ENCODE measurements at places on chromosomes 3 and 15. TPM values are rescaled to one million over a fixed set of nuclear protein-coding genes. Genes with fewer than 3 reads are reported as not detected.

The PARP16 gene
- total RNA-seq = 11.3 TPM

The EFCC1 gene
- total RNA-seq = 15.8 TPM

DNA sequence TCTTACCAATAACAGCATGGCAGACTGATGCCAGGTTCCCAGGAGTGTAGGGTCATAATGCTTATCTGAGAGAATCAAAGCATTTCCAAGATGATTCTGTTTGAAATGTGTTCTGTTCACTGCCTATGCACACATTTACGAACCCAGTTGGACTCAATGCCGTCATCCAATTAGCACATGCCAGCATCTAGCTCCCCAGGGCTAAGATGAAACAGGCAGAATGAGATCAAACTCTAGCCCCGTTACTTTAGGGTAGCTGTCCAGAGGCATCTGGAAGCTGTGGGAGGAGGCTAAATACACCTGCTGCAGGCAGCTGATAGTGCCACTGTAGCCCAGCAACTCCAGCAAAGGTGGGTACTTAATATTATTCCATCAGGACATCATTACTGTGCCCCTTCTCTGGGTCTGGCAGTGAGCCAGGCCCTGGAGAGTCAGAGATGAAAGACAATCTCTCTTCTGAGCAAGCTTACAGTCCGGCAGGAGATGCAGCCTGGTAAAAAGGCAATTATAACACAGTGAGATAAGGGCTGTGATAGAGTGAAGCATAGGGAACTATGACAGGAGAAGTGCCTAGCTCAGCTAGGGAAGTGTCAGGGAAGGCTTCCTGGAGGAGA, 156.4 kb upstream of the PPP2R3A start:
- H3K36me3 ChIP-seq = no peaks in the 10 kb centered on the region
- H3K27ac ChIP-seq = no peak overlapping the region
- no peak overlapping the region for H3K4me3 ChIP-seq
- DNase-seq = peak; percentile 45
- no peaks in the 10 kb centered on the region for H3K27me3 ChIP-seq

- no peak overlapping the region for H3K27ac ChIP-seq
- H3K36me3 ChIP-seq = peaks cover 20% of the 10 kb centered on the region
- no peak for DNase-seq
- no peaks in the 10 kb centered on the region for H3K27me3 ChIP-seq
These were observed 127.2 kb downstream of the GHSR start for GRCh38 chr3:172321035-172321434.

DNA sequence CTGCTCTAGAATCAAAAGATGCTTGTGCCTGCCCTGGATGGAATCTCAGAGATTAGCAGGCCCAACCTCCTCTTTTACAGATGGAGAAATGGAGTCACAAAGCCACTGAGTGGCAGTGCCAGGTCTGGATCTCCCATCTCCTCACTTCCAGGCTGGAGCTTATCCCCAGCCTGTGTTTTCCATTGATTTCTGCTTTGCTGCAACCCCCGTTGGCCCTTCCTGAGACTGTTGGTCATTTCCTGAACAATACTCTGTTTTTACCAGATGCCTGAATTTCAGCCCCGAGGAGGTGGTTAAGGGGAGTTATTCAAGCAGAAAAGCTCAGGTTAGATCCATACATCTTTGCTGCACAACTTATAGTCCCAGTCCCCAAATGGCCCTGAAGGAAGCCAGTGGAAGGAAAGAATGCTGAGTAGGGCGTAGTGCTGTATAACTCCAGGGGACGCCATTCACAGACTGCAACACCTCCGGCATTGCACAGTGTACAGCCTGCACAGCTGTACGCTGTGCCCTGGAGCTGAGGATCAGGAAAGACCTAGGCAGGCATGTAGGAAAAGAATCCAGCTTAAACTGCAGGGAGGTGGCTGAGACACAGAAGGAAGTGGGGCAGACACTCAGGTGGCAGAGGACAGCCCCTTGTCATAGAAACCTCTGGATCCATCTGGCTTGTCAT, 77.5 kb downstream of the RPLP1 start:
- DNase-seq = no peak
- no peaks in the 10 kb centered on the region for H3K36me3 ChIP-seq
- H3K27ac ChIP-seq = no peak overlapping the region
- H3K4me1 ChIP-seq = no peaks in the 10 kb centered on the region
- no peaks in the 10 kb centered on the region for H3K27me3 ChIP-seq

DNA sequence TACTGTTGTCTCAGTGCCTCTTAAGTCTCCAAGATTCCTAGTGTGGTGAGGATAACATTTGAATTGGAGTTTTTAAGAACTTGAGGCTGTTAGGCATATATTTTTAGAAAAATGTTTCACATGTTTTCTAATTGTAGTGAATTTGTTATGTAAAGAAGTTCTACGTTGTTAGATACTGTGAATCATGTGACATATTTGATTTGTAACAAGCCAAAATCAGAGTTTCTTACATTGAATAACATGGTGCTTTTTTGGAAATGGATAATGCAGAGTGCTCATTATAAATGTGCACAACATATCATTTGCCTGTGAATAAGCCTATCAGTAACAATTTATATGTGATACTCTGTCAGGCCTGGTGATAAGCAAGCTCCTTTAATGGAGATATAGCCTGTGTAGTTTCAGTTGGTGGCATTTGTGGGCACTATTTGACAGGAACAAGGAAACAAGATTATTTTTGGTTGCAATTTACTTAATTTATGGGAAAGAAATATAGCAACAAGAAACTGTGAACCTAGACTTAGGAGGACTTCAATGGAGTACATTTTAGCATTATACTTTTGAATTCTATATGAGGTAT, 328.8 kb downstream of the ARPP21 start:
- H3K36me3 ChIP-seq = no peaks in the 10 kb centered on the region
- no peak for DNase-seq
- H3K4me1 ChIP-seq = peaks cover 4% of the 10 kb centered on the region

DNA sequence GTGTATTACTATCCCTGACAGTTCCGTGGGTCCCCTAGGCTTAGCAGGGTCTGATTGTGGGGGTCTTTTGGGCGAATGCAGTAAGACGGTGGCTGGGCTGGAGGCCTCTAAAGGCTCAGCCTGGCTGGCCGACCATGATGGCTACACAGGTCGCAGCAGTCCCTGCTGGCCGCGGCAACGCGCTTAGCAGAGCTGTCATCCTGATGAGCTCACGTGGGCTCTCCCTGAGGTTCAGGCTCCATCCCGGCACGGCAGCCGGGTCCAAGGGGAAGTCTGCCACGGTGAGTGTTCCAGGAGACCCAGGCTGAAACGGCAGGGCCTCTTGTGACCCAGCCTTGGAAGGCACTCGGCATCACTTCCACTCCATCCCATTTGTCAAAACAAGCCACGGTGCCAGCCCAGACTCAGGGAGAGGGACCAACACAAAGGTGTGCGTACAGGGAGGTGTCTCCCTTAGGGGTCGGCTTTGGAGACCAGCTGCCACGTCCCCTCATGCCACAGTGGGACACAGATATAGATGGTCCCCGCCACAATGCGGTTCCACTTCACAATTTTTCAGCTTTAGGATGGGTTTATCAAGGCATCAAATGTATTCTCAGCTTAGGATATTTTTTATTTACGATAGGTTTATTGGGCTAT, 101.8 kb downstream of the XXYLT1 start:
- H3K36me3 ChIP-seq = no peaks in the 10 kb centered on the region
- peak overlapping the region; percentile 4 for H3K27ac ChIP-seq
- H3K27me3 ChIP-seq = no peaks in the 10 kb centered on the region
- peaks cover 31% of the 10 kb centered on the region for H3K4me1 ChIP-seq
- no peak for DNase-seq
- H3K4me3 ChIP-seq = no peak overlapping the region

DNA sequence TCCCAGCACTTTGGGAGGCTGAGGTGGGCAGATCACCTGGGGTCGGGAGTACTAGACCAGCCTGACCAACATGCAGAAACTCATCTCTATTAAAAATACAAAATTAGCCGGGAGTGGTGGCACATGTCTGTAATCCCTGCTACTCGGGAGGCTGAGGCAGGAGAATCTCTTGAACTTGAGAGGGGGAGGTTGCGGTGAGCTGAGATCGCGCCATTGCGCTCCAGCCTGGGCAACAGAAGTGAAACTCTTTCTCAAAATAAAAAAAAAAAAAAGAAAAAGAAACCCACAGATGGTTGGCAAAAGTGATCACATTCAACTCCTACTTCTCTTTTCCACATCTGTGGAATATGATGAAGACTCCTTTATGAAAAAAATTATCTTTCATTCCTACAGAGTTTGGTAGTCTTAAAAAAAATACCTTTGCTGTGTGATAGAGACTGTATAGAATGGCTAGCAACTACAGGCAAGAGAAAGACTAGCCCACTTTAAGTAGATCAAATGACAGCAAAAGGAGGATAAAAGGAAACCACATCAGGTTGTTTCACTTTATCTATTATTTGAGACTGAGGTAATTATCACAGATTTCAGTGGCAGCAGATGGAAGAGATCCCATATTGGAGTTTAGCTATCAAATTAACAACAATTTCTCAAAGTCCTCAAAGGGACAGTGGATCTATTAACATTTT, 172.9 kb upstream of the TSPAN3 start:
- no peaks in the 10 kb centered on the region for H3K27me3 ChIP-seq
- no peaks in the 10 kb centered on the region for H3K4me1 ChIP-seq
- no peak overlapping the region for H3K4me3 ChIP-seq
- no peak for DNase-seq
- no peak overlapping the region for H3K27ac ChIP-seq

GRCh38 chr3:160473978-160474377, 24.4 kb upstream of the TRIM59 start:
- DNase-seq = no peak
- no peak overlapping the region for H3K27ac ChIP-seq
- H3K27me3 ChIP-seq = no peaks in the 10 kb centered on the region
- no peaks in the 10 kb centered on the region for H3K4me1 ChIP-seq

DNA sequence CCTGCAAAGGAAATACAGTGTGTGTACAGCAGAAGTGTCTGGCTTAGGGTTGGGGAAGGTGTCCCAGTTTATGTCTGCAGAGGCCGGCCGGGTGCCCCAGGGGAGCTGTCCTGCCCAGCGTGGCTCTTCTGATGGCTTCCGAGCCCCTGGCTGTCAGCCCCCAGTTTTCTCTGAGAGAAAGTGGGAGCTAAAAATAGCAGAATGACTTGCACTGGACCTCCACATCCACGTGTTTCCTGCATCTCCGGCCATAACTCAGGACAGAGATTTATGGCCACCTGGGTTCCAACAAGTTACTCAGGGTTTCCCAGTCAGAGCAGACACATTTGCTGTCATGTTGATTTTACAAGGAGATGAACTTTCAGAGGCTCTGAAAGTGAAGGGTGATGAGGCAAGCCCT, 192.0 kb downstream of the ATP10A start:
- peak overlapping the region; percentile 27 for H3K4me3 ChIP-seq
- DNase-seq = no peak
- no peaks in the 10 kb centered on the region for H3K36me3 ChIP-seq
- H3K27ac ChIP-seq = peak overlapping the region; percentile 90
- H3K27me3 ChIP-seq = no peaks in the 10 kb centered on the region

DNA sequence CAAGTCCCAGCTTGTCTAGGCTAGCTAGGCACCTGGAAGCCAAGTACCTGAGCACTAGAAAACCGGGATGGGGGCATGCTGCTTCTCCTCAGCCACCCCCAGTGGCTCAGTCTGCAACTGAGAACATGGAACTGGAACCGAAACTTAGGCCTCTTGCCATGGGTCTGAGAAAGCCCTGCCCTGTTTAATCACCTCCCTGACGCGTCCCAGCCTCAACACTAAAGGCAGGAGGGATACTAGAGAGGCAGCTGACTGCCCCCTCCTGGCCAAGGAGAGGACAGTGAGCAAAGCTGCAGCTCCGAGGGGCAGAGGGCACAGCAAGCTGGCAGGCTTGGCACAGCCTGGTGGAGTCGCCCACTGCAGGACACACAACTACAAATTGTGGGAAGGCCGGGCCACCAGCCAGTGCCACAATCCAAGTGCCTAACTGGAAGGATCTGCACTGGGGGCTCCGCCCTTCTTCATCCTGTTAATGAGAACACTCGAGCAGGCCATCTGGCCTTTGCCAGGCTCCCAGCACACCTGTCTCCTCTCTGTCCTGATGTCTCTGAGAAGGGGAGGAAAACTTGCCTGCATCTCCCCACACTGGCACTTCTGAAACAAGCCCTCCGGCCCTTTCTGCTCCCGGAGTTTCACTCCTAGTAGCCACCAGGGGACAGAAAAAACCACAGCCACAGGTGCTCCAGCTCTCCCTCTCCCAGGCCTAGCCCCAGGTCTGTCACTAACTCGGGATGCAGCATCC, 53.7 kb downstream of the BDH1 start:
- peaks cover 3% of the 10 kb centered on the region for H3K4me1 ChIP-seq
- no peak overlapping the region for H3K4me3 ChIP-seq
- peaks cover 7% of the 10 kb centered on the region for H3K27me3 ChIP-seq

- DNase-seq = no peak
- no peaks in the 10 kb centered on the region for H3K4me1 ChIP-seq
- H3K27ac ChIP-seq = no peak overlapping the region
- no peaks in the 10 kb centered on the region for H3K36me3 ChIP-seq
These were observed 44.1 kb upstream of the WWTR1 start for GRCh38 chr3:149701977-149702350.

GRCh38 chr3:14332392-14332791, 70.0 kb upstream of the SLC6A6 start:
- no peaks in the 10 kb centered on the region for H3K36me3 ChIP-seq
- H3K27ac ChIP-seq = no peak overlapping the region
- no peak overlapping the region for H3K4me3 ChIP-seq
- no peaks in the 10 kb centered on the region for H3K4me1 ChIP-seq
- H3K27me3 ChIP-seq = no peaks in the 10 kb centered on the region

DNA sequence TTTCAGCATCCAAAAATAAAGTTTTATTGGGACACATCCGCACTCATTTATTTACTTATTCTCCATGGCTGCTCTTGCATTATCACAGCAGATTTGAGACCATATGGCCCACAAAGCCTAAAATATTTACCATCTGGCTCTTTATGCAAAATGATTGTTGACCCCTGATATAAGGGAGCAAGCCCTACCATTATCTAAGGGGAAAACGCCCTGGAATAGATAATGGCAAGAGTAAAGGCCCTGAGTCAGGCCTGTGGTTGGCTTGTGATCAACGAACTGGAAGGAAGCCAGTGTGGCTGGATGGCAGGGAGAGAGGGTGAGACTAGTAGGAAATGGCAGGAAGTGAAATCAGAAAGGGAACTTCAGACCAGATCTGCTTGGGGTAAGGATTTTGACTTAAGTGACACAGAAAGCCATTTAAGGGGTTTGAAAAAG, 24.6 kb upstream of the DMXL2 start:
- no peaks in the 10 kb centered on the region for H3K27me3 ChIP-seq
- H3K4me3 ChIP-seq = no peak overlapping the region
- no peaks in the 10 kb centered on the region for H3K36me3 ChIP-seq
- no peak for DNase-seq

DNA sequence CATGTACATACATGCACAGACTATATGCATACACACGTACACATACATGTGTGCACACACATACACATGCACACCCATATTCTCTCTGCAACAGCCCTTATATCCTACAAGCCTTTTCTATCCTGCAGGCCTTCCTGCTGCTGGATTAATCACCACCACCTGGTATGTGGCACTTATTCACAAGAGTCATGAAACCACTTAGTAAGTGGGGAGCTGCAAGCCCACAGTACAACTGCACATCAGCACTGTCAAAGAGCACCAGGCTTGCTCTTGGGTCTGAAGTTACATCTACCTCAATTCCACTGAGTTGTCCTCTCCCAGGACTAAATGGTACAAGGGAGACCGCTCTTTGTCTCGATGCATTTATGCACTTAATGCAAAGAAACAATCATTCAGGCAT, 233.2 kb downstream of the KLF13 start:
- peaks cover 12% of the 10 kb centered on the region for H3K36me3 ChIP-seq
- H3K4me1 ChIP-seq = peaks cover 2% of the 10 kb centered on the region
- no peaks in the 10 kb centered on the region for H3K27me3 ChIP-seq
- DNase-seq = peak; percentile 70
- no peak overlapping the region for H3K4me3 ChIP-seq
- no peak overlapping the region for H3K27ac ChIP-seq
